Adipose tissue (tissue), 3 donors: ENCODE measurements at places on chromosomes 1 and 21. TPM values are rescaled to one million over a fixed set of nuclear protein-coding genes. Genes with fewer than 3 reads are reported as not detected.

PLA2G2D gene
- polyA plus RNA-seq, result not detected

IL12RB2 gene
- polyA plus RNA-seq, result 0.46 TPM

DAB1 gene
- 0.25 TPM for polyA plus RNA-seq

NBPF4 gene
- polyA plus RNA-seq, result not detected

PIK3R3 gene
- polyA plus RNA-seq, result 16.4 TPM

TLCD4 gene
- 2.7 TPM for polyA plus RNA-seq

APOBEC4 gene
- 0.02 TPM for polyA plus RNA-seq

SPRR2F gene
- 0.90 TPM for polyA plus RNA-seq

NHLH1 gene
- polyA plus RNA-seq, result 0.21 TPM

PTPRU gene
- 9.0 TPM for polyA plus RNA-seq

PLPP3 gene
- 93.5 TPM for polyA plus RNA-seq

PLXNA2 gene
- 8.1 TPM for polyA plus RNA-seq

CFH gene
- polyA plus RNA-seq, result 37.7 TPM

TATDN3 gene
- 7.8 TPM for polyA plus RNA-seq

TBX15 gene
- 2.0 TPM for polyA plus RNA-seq

FCRL1 gene
- polyA plus RNA-seq, result 0.78 TPM

CD48 gene
- 3.3 TPM for polyA plus RNA-seq

FCGR2B gene
- 12.8 TPM for polyA plus RNA-seq

CFHR5 gene
- not detected for polyA plus RNA-seq

RGS4 gene
- 8.4 TPM for polyA plus RNA-seq

RCOR3 gene
- polyA plus RNA-seq, result 20.7 TPM

HSD3B2 gene
- 0.13 TPM for polyA plus RNA-seq

EFNA1 gene
- 56.9 TPM for polyA plus RNA-seq

RPS6KA1 gene
- 8.9 TPM for polyA plus RNA-seq

DCST1 gene
- polyA plus RNA-seq, result not detected

TTC3 gene
- polyA plus RNA-seq, result 31.3 TPM

TAS1R1 gene
- polyA plus RNA-seq, result not detected

TMEM125 gene
- 45.3 TPM for polyA plus RNA-seq

PODN gene
- polyA plus RNA-seq, result 209 TPM

CHIA gene
- not detected for polyA plus RNA-seq

S100A7 gene
- not detected for polyA plus RNA-seq

LCE2C gene
- not detected for polyA plus RNA-seq

BMP8B gene
- 3.1 TPM for polyA plus RNA-seq

PDPN gene
- 38.8 TPM for polyA plus RNA-seq

METTL25B gene
- 25.4 TPM for polyA plus RNA-seq

NASP gene
- polyA plus RNA-seq, result 37.2 TPM

KLHDC8A gene
- 0.58 TPM for polyA plus RNA-seq

PTPN22 gene
- 0.60 TPM for polyA plus RNA-seq

NTRK1 gene
- 1.8 TPM for polyA plus RNA-seq

GUCA2B gene
- polyA plus RNA-seq, result not detected

ACTL8 gene
- not detected for polyA plus RNA-seq

PHLDA3 gene
- 15.1 TPM for polyA plus RNA-seq

LCE3D gene
- polyA plus RNA-seq, result not detected

ZBTB8B gene
- polyA plus RNA-seq, result 0.01 TPM

PCSK9 gene
- not detected for polyA plus RNA-seq

EPHA8 gene
- polyA plus RNA-seq, result not detected

CTSE gene
- polyA plus RNA-seq, result 9.2 TPM

NPHP4 gene
- 14.3 TPM for polyA plus RNA-seq

OXCT2 gene
- 0.58 TPM for polyA plus RNA-seq
